CD4-positive, alpha-beta T cell (primary cell): ENCODE measurements at places on chromosomes 2 and 18. TPM values are rescaled to one million over a fixed set of nuclear protein-coding genes. Genes with fewer than 3 reads are reported as not detected.
A peak's percentile ranks its signal among the peaks of the same experiment; 100 is the strongest.

DNA sequence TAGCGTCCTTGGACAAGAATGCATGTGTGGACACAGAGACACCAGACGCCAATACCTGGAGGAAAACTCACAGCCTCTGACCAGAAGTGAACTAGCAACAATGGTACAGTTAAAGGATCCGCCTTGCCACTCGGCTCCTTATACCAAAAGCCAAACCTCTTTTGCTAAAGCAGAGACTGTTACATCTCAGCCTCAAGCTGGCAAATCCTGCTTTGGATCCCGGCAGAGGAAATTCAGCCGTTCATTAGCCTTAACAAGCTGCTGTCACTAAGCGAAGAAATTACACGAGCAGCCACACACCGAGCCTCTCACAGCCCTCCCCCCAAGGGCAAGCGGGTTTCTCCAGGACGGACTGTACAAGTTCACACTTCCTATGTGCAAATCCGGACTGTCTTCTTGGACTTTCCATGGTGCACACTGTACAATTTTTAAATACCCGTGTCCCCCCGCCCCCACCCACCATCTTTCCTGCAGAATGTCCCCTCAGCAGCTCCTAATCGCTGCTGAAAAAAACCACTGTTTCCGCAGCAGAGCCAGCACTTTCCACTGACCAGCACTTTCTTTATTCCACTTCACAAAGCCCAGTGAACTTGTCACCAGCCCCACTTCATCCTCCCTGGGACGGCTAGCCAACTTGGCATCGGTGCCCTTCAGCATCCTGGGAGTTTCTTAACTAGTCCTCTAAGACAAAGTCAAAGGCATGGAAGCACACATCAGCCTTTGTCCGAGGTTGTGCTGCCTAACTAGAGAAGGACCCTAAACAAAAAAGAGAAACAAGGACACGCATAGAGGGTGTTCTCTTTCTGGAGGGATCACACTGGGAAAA, 1.5 kb downstream of the KLF7 start:
- DNase-seq, result no peak

DNA sequence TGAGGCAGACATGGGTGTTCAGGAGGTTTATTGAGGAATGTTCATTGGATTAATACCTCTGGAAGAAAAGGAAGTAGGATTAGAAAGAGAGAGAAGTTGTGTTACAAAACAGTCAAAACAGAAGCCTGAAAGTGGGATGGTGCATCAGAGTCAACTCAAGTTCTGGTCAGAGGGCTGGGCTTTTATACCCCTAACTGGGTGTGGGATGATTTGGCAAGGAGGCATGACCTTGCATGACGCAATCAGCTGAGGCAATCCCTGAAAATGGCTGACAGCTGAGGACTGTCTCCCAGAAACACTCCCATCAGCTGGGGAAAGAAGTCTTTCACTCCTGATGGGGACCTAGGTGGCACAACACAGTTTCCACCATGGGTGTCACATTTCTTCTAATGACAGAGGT, 818.2 kb downstream of the SATB2 start:
- no peak for DNase-seq

DNA sequence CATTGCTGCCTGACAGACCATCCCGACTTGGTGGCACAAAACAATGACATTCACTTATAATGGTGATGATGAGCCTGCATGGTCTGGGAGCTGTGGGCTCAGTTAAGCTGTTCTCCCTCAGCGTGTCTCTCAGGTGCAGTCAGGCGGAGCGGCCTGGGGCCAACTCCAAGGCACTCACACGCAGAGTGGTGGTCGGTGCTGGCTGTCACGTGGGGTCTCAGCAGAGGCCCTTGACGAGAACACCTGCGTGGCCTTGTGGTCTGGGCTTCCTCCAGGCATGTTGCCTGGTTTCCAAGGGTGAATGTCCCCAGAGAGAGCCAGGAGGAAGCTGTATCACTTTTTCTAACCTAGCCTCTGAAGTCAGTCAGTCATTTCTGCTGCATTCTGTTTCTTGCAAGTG, 29.8 kb downstream of the ARMC9 start:
- no peak for DNase-seq

DNA sequence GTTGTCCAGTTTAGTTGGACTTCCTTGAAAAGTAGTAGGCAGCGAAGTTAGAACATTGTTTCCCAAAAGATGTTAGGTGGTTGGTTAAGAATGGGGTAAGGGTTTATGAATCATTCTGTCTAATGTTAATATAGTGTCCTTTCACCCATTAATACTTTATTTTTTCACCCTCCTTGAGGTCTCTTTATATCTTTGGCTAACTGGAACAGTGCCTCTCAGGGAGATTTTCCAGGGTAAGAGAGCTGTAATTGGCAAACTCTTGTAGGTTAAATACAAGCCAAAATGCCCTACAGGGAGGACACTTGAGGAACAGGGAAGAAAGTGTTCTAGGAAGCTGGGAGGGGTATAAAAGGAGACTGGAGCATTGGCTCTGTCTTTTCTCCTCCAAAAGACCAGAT, 22.3 kb downstream of the C18orf63 start:
- DNase-seq, result no peak

GRCh38 chr2:79971807-79972206, 332.7 kb downstream of the LRRTM1 start:
- no peak for DNase-seq

GRCh38 chr2:230814616-230815015, 50.1 kb upstream of the ITM2C start:
- peak; percentile 33 for DNase-seq

DNA sequence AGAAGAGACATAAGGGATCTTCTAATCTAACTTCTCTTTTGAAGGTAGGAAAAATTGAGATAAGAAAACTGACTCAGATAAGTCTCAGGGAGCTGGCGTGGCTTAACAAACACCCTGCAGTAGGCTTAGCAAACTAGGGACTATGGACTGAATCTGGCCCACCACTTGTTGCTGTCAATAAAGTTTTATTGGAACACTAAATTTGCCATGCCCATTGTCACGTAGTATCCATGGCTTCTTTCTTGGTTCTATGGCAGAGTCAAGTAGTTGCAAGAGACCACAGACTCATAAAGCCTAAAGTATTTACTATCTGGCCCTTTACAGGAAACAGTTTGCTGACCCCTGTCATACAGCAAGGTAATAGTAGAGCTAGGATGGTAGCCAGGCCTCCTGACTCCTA, 24.2 kb downstream of the KCNK3 start:
- DNase-seq, result no peak

DNA sequence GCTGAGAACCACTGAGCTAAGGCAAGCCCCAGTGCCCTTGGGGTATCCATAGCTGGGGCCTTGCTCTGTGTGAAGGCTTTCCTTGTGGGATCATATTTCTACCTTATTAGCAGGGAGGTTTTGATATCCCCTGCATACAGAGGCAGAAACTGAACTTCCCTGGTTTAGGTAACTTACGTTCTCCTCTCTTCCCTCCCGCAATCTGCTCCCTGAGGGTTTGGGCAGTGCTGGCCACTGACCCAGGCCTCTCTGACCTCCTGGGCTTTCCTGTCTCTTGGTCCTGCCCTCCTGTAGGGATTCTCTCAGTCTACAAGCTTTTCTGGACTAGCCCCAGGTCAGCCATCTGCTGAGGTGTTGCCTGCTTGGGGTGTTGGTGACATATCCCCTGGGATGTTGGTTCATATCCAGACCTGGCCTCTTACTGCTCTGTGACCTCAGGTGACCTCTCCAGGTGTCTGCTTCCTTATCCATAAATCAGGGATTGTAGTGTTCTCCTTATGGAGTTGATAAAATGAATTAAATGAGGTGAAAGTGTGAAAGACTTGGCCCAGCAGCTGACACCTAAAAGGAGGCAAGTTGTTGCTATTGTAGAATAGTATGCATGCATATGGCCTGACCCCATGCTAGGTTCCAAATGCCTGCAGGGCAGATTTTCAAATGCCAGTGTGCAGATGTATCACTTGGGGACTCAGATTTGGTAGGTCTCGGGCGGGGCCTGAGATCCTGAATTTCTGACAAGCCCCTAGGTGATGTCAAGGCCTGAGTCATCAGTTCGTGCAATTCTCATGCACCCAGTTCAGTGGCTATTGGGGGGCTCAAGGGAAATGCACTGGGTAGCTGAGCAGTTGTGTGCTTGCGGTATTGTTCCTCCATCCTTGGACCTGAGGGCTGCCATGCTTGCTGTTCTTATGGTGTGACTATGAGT, 106.6 kb downstream of the FHOD3 start:
- DNase-seq, result no peak

DNA sequence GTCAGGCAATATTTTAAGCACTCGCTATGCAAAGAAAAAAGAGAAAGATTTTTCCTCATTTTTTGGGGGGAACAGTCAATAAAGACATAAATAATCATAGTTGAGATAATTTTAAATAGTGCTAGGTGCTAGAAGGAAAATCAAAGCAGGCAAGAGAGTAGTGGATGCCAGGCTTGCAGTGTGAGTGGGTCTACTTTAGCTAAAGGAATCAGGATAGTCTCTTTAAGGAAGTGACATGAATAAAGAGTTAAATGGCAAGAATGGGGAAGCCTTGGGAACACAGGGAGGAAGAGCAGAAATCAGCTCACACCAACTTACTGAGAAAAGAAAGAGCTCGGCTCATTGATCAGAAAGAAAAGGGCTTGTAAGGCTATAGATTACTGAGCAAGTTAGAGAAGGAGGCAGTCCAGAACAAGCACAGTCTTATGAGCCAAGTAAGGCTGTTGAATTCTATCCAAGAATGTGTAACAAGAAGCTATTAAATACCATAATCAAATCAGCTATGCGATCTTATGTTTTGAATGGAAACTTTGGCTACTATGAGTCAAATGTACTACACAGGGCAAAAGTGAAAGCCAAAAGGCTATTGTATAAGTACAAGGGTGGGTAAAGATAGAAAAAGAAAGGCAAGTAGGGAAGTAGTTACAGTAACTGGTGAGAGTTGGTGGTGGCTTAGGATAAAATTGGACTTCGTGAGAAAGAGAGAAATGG, 833.8 kb upstream of the PIK3C3 start:
- no peak for DNase-seq

The SNTG2 gene
- 1.5 TPM for total RNA-seq

The TMEM200C gene
- not detected for total RNA-seq
